ENCODE measurements at places on chromosomes 6 and 20.

GRCh38 chr20:10602221-10602871 is 71.5 kb downstream of the JAG1 start:
- H3K27ac ChIP-seq = no peak overlapping the region
- no peaks in the 10 kb centered on the region for H3K27me3 ChIP-seq
- H3K36me3 ChIP-seq = peaks cover 62% of the 10 kb centered on the region
- H3K4me1 ChIP-seq = peaks cover 29% of the 10 kb centered on the region

DNA sequence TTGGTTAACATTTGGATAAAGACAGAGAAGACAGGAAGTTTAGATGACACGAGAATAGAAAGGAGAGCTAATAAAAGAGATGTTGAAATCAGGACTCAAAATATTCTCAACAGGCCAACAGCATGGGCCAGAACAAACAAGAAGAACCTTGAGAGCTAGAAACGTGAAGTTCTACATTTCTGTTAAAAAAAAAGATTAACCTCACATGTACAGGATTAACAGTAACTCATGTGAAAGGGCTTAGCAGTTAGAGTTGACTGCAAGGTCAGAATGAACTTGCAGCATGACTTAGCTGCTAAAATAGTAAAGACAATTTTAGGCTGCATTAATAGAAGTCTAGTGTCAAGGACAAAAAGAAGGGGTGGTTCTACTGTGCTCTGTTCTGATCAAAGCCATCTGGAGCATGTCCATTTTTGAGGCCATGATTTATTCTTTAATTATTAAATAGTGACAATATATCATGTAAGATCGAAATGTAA is 331.1 kb upstream of the HSF2 start:
- no peaks in the 10 kb centered on the region for H3K36me3 ChIP-seq
- no peak overlapping the region for H3K4me3 ChIP-seq
- DNase-seq = no peak
- no peak overlapping the region for H3K27ac ChIP-seq

DNA sequence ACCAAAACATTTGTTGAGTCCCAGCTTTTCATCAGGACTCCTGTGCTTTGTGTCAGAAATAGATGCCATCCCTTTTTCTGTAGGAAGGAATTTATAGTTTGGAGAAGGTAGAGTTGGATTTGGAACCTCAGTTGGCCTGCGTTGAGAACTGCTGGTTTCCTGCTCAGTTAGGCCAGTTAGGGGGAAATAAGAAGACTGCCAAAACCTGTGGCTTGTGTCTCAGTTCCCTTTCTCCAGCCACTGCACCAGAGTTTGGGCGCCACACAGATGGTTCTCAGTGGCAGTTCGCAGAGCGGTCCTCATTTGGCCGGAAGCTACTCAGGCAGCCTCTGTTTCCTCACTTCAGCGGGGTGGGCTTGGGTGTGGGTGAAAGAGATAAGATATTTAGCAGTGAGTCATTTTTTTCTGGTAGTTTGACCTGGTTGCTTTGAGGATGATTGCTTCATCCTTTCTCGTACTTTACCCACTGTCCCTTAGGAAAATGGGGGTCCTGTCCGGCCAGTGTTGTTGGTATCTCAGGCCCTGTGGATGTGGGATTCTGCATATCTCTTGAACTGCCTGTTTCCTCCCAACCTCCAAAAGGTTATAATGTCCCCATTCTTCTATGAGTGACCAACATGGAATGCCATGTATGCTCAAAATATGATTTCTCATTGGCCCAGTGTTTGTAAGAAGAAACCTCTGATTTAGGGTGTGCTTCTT is 53.7 kb downstream of the JARID2 start:
- H3K4me3 ChIP-seq = peak overlapping the region; percentile 30
- no peak for DNase-seq
- H3K27ac ChIP-seq = peak overlapping the region; percentile 91

DNA sequence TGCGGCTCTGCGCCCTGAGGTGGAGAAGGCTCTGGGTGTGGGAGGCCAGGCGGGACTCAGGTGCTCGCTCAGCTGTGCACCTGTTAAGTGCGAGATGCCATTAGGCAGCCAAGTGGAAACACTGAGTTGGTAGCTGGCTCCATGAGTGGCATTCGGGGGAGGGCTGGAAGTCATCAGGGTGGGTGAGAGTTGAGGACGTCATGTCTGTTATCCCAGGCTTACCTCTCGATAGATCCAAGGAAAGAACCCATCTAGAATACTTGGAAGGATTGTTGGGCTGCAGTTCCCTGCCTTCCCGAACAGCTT is 41.3 kb downstream of the TAF8 start:
- peaks cover under 1% of the 10 kb centered on the region for H3K36me3 ChIP-seq
- no peak overlapping the region for H3K27ac ChIP-seq
- H3K27me3 ChIP-seq = no peaks in the 10 kb centered on the region

DNA sequence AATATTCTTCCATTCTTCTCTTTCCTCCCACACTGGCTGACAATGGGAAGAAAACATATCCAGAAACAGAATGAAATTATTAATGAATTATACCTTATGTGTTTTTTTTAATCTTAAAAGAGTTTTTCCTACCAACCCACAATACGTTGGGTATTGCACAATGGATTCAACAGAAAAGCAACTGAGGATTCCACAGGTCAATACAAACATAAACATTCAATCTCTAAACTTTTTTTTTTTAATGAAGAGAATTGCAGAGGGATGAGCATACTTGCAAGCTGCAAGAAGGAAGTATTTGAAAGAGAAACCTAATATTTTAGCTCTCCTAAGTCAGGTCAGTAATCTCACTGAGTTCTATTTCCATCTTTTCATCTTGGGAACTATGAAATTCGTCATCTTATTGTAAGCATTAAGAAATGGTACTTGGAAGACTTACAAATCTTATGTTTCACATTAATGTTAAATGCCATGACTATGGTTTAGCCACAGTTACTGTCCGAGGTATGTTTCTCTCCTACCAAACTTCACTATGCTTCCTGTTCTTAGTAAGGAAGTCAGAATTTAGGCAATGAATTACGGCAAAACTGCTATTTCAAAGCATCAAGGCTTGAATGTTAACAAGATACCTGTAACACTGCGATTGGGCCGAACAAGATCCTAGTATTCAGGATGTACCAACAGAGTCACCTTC is 100.8 kb downstream of the HIVEP2 start:
- peaks cover 93% of the 10 kb centered on the region for H3K4me1 ChIP-seq
- peak overlapping the region; percentile 99 for H3K27ac ChIP-seq
- peak overlapping the region; percentile 81 for H3K4me3 ChIP-seq
- H3K27me3 ChIP-seq = no peaks in the 10 kb centered on the region
- no peak for DNase-seq

- no peak for DNase-seq
- H3K36me3 ChIP-seq = peaks cover 10% of the 10 kb centered on the region
- no peaks in the 10 kb centered on the region for H3K27me3 ChIP-seq
- peaks cover 10% of the 10 kb centered on the region for H3K4me1 ChIP-seq
Observed at GRCh38 chr6:15539722-15540270, 123.0 kb downstream of the DTNBP1 start.

- no peaks in the 10 kb centered on the region for H3K27me3 ChIP-seq
- DNase-seq = no peak
- peak overlapping the region; percentile 51 for H3K27ac ChIP-seq
- H3K4me3 ChIP-seq = no peak overlapping the region
- H3K36me3 ChIP-seq = peaks cover 72% of the 10 kb centered on the region
Observed at GRCh38 chr6:32116674-32117073, 7.5 kb upstream of the TNXB start.

GRCh38 chr6:137970368-137970767 is 103.3 kb downstream of the TNFAIP3 start:
- H3K4me3 ChIP-seq = no peak overlapping the region
- DNase-seq = peak; percentile 50
- H3K36me3 ChIP-seq = no peaks in the 10 kb centered on the region
- peak overlapping the region; percentile 92 for H3K27ac ChIP-seq
